Activated naive CD8-positive, alpha-beta T cell treated with anti-CD3 and anti-CD28 coated beads, Interleukin-2, amount 50 U/mL, for 24 hours (primary cell): ENCODE measurements at places on chromosomes 13 and 19.

DNA sequence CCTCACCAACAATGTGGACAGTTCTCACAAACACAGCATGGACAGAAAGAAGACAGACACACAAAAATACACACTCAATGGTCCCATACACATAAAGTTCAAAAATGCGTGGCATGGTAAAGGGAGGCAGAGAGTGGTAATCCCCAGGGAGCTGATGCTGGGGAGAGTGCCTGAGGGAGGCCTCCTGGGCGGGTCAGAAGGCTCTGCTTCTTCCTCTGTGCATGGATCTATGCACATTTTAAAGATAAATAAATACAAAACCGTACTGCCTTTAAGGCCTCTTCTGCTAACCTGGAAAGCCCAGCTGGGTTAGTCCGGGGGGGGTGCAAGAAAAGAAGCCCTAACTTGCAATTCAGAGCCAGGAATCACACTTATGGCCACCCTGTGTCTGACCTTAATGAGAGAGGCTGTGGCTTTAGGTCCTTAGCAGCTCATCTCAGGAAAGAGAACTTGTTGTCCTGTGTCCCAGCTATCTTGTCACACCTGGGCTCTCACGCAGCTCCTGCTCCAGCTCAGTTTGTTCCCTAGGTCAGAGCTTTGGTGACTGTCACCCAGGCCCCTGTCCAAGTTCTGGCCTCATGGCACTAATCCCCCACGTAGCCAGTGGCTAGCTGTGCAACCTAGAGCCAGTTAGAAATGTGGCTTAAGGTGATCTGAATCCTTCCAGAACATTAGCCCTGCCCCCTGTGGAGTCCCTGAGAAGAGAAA lies 28.5 kb downstream of the POP4 start:
- H3K4me1 ChIP-seq, result no peaks in the 10 kb centered on the region
- H3K27me3 ChIP-seq, result no peaks in the 10 kb centered on the region
- H3K36me3 ChIP-seq, result no peaks in the 10 kb centered on the region
- no peak overlapping the region for H3K27ac ChIP-seq
- no peak for DNase-seq
- no peak overlapping the region for H3K4me3 ChIP-seq

DNA sequence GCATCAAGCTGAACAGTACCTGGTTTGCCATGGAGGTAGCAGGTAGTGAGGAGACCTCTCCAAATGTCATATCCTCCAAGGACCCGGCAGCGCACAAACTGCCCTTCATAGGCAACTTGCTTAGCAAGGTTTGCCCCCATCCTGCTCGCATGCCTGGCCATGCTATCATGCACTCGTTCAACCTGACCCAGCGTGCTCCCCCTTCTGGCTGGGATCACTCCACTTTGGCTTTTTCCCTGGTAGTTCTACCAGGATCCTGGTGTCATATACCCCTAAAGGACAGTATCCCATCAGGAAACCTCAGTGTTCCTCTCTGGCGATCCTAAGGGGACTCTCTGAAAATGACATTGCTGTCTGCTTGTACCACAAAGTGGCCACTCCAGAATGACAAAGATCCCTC lies 38.6 kb upstream of the ZNF30 start:
- peaks cover 5% of the 10 kb centered on the region for H3K36me3 ChIP-seq
- no peak overlapping the region for H3K27ac ChIP-seq
- no peak for DNase-seq

DNA sequence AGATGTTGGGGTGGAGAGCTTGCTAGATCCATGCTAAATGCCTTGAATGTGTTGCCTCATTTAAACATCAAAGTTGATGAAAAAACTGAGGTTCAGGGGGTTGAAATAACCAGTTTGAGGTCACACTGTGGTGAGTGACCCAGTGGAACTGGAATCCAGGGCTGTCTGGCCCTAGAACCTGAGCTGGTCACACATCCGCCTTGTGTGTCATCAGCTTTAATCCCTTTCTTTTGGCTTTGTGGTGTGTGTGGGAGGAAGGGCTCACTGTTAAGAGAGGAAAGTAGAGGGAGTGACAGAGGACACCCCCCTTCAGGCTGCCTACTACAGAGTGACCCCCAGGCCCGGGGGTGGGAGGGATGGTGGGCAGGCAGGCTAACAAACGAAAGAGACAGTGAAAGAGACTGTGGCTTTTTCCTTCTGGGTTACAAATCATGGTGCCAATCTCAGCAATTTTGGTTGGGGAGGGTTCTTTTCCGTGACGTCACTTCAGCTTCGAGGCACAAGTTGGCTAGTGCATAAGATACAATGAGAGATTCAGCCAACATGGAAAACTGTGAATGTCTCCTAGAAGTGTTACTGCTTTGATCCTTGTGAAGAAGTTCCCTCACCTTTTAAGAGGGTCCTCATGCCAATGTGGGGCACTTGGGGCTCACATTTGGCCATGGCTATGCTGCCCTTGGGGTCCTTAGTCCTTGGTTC lies 164.9 kb downstream of the DLEU7 start:
- peaks cover 16% of the 10 kb centered on the region for H3K4me1 ChIP-seq
- H3K4me3 ChIP-seq, result no peak overlapping the region

GRCh38 chr13:50732712-50733111 lies 110.8 kb downstream of the DLEU7 start:
- H3K4me1 ChIP-seq, result peaks cover 4% of the 10 kb centered on the region
- no peak overlapping the region for H3K27ac ChIP-seq
- no peak overlapping the region for H3K4me3 ChIP-seq
